ENCODE measurements at places on chromosomes 5 and 9.

DNA sequence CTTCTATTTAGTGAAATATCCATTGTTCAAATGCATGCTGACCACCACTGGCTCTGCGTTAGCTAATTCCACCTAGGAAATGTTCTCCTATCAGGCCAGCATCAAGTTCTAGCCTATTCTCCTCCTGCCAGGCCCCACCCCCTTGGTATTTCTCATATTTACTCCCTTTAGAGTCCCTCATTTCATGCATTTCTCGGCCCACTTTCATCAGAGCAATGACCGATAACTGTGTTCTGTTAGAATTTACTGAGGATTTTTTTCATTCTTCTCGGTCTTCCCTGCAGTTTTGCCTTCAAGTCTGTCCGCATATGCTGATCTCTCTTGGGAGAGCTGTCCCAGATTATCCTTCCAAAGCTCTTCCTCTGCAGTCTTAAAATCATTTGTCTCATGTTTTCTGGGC is 143.4 kb downstream of the GOLPH3 start:
- DNase-seq = no peak

- DNase-seq = no peak
Observed at GRCh38 chr5:151700296-151700695, 13.6 kb upstream of the SPARC start.

- no peak for DNase-seq
Observed at GRCh38 chr9:116020801-116021200, 132.8 kb upstream of the PAPPA start.

- no peak for DNase-seq
Observed at GRCh38 chr9:134208981-134209725, 44.8 kb upstream of the RNU6ATAC start.

GRCh38 chr9:35736201-35736633 is 3.8 kb downstream of the CREB3 start:
- DNase-seq = no peak

DNA sequence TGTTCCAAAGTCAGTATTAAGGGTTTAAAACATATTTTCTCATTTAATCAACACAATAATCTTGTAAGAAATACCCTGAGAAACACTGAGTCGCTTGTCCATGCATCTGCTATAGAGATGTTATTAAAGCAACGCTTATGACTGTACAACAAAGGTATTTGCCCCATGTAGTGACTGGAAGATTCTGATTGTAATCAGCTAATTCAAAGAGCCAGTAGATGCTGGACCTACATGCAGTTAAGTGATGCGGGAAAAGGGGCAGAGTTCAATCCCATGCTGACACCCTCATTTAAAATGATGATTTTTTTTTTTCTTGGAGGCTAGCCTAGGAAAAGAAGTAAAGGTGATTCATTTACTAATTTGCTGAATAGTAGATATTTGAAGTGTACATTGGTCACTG is 149.3 kb upstream of the MTAP start:
- DNase-seq = no peak

GRCh38 chr9:77949751-77950436 is 81.7 kb downstream of the GNAQ start:
- no peak for DNase-seq

DNA sequence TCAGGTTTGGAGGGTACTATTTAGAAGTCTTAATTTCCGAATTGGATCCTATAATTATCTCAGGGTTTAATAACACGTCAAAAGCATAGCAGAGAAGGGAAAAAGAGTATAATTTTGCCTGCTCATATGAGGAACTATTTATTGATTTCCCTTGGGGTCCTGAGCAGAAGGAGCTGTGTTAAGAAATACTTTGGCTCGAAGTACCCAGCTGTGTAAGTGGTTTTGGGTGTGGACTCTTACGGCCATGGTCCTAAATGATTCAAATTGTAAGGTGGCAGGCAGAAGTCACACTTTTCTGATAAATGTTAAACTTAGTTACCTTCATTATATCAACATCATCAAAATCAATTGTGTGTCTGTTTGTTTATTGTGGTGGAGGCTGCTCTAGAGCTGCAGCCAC is 190.4 kb downstream of the MTRR start:
- no peak for DNase-seq

- no peak for DNase-seq
Observed at GRCh38 chr5:153835891-153836515, 202.7 kb downstream of the FAM114A2 start.

- no peak for DNase-seq
Observed at GRCh38 chr5:67038817-67039603, 157.6 kb downstream of the CD180 start.

DNA sequence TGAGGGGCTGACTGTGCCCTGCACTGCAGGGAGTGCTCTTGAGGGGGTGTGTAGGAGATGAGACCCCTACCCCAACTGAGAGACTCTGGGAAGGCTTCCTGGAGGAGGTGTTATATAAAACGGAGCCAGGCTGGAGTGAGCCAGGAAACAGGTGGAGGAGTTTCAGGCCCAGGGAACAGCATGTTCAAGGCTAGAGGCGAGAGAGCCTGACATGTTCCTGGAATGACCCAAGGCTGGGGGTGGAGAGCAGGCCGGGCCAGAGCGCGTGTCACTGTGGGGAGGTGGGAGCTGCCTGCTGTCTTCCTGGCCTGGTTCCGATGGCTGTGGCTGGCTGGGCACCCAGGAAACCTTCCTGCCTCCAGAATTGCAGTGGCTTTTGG is 48.7 kb downstream of the RXRA start:
- peak; percentile 53 for DNase-seq

DNA sequence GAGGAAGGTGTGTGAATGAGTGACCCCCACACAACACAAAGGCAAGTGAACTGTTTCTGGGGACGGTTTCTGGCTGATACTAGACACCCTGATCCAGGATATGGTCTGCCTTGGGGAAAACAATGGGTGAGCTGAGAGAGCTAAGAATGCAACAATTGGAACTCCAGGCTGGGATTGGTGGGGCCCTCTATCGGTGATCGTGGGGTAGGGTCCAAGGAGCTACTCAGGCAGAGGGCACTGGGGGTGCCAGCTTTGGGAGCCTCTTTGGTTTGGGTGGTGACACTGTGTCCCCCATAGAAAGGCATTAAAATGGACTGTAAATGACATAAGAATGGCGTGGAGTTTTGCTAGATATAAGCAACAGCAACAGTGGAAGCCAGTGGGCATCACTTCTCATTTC is 439.1 kb downstream of the DMAC1 start:
- no peak for DNase-seq

DNA sequence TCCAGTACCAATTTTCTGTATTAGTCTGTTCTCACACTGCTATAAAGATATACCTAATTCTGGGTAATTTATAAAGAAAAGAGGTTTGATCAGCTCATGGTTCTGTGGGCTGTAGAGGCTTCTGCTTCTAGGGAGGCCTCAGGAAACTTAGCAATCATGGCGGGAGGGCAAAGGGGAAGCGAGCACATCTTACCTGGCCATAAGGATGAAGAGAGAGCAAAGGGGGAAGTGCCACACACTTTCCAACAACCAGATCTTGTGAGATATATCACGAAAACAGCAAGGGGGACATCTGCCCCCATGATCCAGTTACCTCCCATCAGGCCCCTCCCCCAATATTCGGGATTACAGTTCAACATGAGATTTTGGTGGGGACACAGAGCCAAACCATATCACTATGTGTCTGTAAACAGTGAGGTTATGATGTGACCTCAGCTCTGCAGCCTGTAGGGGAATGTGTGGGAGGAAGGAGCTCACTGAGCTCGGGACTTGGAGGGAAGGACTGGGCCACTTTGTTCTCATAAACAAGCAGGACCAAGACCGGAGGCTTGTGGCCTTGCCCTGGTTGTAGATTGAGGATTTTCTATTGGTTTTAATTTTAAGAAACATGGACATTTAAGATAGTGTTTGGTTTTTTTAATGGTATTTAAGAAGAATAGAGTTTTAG is 85.2 kb downstream of the EHMT1 start:
- DNase-seq = no peak

DNA sequence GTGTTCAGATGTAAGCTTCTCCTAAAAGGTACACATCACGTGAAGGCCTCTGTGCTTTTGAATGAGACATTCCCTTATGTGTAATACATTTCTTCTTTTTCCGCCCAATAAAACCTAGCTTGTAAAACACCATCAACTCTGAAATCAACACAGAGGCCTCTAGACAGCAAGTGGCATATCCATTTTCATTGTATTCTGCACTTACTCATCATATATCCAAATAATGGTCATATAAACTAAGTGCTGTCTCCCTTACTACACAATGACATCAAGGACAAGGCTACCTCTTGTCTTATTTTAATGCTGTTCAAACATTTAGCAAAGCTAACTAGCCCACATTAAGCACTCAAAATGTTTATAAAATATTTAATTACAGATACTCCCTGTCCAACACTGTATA is 108.5 kb downstream of the ELAVL2 start:
- DNase-seq = no peak

Measured in C1 segment of cervical spinal cord (tissue), 14 donors.